ENCODE measurements at places on chromosomes 1 and 21. TPM values are rescaled to one million over a fixed set of nuclear protein-coding genes. Genes with fewer than 3 reads are reported as not detected.

GRCh38 chr1:209988706-209989105, 50.7 kb downstream of the SYT14 start:
- no peaks in the 10 kb centered on the region for H3K27me3 ChIP-seq
- no peaks in the 10 kb centered on the region for H3K36me3 ChIP-seq
- no peak for DNase-seq
- no peaks in the 10 kb centered on the region for H3K4me1 ChIP-seq
- no peak overlapping the region for H3K27ac ChIP-seq

- no peak overlapping the region for H3K27ac ChIP-seq
- H3K4me3 ChIP-seq = no peak overlapping the region
- H3K27me3 ChIP-seq = no peaks in the 10 kb centered on the region
- DNase-seq = no peak
- H3K4me1 ChIP-seq = no peaks in the 10 kb centered on the region
Measured at GRCh38 chr1:245094954-245095353, 59.8 kb upstream of the KIF26B start.

GRCh38 chr1:156413391-156414246, 44.6 kb downstream of the RHBG start:
- no peaks in the 10 kb centered on the region for H3K36me3 ChIP-seq
- no peaks in the 10 kb centered on the region for H3K27me3 ChIP-seq
- H3K27ac ChIP-seq = no peak overlapping the region
- no peak for DNase-seq
- H3K4me3 ChIP-seq = no peak overlapping the region
- H3K4me1 ChIP-seq = no peaks in the 10 kb centered on the region

DNA sequence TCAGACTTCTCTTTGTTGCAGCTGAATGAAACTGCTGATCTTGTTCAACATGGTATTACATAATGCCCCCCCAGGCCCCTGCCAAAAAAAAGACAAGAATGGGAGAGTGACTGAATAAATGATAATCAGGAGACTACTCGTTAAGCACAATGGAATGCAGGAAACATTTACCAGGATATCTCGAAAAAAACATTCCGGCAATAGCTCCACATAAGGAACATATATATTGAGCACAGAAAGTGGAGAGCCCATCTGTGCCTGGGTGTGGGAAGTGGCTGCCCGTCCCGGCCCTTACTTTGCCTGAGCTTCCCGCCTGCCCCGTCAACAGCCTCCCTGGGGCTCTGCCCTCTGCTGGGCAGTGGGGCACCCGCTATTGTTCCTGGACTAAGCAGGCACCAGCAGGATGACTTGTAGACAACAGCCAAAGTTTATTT, 13.3 kb downstream of the TRIM11 start:
- H3K4me3 ChIP-seq = no peak overlapping the region
- no peaks in the 10 kb centered on the region for H3K4me1 ChIP-seq
- no peak overlapping the region for H3K27ac ChIP-seq
- H3K27me3 ChIP-seq = no peaks in the 10 kb centered on the region
- no peak for DNase-seq

DNA sequence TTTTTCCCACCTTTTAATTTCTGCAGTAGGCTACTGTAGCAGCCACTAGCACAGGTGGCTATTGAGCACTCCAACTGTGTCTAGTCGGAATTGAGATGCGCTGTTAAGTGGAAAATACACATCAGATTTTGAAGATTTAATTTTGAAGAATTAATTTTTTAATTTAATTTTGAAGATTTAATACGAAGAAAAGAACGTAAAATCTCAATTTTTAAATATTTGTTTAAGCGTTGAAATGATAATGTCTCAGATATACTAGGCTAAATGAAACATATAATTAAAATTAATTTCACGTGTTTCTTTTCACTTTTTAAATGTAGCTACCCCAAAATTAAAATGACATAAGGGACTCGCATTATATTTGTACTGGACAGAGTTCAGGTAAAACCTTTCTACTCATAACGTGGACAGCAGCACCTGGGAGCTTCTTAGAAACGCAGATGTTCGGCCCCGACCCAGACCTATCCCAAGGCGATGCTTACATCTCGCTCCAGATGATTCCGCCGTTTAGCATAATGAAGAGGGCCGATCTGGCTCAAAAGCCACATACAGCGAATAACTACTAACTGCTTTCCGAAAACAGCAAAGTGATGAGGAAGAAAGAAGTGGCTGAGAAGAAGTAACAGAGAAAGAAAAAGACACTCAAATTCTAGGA, 717 bp downstream of the CRYZL1 start:
- no peak for DNase-seq
- H3K36me3 ChIP-seq = no peaks in the 10 kb centered on the region
- no peaks in the 10 kb centered on the region for H3K4me1 ChIP-seq

DNA sequence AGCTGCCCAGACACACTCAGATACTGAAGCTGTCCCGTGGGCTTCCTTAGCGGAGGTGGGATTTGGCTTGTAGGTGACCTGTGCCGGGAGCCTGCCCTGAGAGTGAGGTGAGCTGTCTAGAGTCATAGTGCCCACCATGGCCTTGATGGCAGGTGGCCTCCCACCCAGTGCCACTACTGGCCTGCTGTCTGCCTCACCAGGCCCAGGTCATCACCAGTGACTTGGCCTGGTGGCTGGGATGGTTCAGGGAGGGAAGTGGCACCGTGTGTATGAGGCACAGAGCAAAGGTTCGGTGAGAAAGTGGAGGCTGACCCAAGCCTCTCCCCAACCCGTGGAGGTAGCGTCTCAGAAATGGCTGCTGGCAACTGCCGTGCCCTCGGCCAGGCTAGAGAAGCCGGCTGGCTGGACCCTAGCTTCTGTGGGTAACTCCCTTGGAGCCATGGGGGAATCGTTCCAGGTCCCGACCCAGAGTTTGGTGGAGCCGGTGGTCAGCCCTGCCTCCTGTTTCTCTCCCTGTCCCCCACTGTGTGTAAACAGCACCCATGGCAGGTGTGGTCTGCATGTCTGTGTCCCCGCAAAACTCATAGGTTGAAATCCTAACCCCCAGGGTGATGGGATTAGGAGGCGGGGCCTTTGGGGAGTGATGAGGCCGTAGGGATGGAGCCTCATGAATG, 155.4 kb upstream of the C1orf174 start:
- DNase-seq = no peak
- no peaks in the 10 kb centered on the region for H3K36me3 ChIP-seq
- no peak overlapping the region for H3K27ac ChIP-seq
- H3K4me3 ChIP-seq = no peak overlapping the region
- no peaks in the 10 kb centered on the region for H3K4me1 ChIP-seq

DNA sequence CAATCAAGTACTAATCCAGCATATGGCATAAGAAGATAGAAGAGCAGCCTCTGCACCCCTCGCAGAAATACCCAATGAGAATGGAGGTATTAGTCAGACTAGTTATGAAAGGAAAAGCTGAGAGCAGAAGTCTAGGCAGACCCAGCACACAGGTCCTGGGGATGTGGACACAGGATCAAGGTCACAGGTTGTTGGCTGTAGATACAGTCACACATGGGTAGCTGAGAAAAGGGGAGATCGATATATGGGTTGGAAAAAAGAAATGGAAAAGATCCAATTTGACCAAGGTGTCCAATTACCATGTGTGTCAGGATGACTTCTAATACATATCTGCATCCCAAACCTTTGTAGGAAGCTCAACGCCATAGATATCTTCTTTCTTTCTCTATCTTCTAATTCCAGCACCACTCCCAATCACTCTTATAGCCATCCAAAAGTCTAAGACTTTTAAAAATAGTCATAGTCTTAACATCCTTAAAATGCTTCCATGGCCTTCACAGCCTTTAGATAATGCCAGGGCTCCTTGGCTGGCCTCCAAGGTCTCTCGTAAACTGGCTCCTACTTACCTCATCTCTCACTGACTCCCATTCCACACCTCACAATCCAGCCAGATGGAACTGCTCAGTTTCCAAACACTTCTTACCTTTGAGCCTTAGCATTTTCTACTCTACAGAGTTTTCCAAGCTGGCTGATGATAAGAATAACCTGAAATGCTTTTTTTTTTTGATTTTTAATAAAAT, 8.3 kb upstream of the ZC3H11B start:
- DNase-seq = no peak
- H3K4me1 ChIP-seq = no peaks in the 10 kb centered on the region
- no peaks in the 10 kb centered on the region for H3K36me3 ChIP-seq
- no peak overlapping the region for H3K4me3 ChIP-seq
- H3K27me3 ChIP-seq = peaks cover 6% of the 10 kb centered on the region

DNA sequence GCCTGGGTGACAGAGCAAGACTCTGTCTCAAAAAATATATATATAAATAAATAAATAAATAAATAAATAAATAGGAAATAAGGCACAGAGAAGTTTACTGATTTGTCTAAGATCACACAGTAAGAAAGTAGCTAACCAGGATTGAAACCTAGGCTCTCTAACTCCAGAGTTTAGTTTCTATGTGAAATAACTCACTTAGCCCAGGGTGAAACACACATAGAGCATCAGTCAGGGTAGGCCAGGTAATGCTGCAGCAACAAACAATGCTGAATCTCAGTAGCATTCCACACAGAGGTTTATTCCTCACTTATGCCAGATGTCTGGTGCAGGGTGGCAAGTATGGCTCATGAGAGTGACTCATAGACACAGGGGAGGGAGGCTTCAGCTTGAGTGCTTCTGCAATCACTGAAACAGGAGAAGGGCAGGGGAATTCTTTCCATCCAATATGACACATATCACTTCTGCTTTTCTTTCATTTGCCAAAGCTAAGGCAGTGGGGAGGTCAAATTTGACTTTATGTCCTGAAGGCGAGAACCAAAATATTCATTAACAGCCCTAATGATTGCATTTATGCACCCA, 37.1 kb upstream of the KANK4 start:
- H3K36me3 ChIP-seq = no peaks in the 10 kb centered on the region
- peak; percentile 9 for DNase-seq
- no peaks in the 10 kb centered on the region for H3K27me3 ChIP-seq
- no peak overlapping the region for H3K27ac ChIP-seq

- H3K27me3 ChIP-seq = peaks cover 6% of the 10 kb centered on the region
- no peak within 1 kb of the TSS for H3K4me3 ChIP-seq
- no peaks in the 10 kb centered on the region for H3K36me3 ChIP-seq
- DNase-seq = no peak
Measured at GRCh38 chr1:159945483-159946241, at the start of gene IGSF9. Gene IGSF9, minus strand, starts transcription at chr1:159945613. Its CDS starts 2,159 bp downstream, at chr1:159943454.

DNA sequence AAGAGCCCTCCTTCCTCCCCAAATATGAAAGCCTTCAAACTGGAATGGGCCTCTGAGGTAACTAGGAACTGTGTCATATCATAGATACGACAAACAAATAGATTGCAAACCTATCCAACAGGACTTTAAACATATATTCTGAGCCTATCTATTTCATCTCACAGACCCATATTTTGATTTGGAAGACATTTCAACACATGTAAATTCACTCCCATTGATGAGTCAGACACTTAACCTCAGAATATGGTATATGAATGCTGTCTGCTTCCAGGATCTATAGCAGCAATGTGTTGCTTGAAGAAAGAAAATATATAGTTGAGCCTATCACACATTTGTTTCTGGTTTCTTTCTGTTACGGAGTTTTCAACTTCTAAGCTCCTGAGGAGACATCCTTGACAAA, 221.9 kb upstream of the SAMSN1 start:
- DNase-seq = no peak
- no peaks in the 10 kb centered on the region for H3K36me3 ChIP-seq
- no peaks in the 10 kb centered on the region for H3K27me3 ChIP-seq
- no peak overlapping the region for H3K27ac ChIP-seq
- peaks cover 10% of the 10 kb centered on the region for H3K4me1 ChIP-seq

DNA sequence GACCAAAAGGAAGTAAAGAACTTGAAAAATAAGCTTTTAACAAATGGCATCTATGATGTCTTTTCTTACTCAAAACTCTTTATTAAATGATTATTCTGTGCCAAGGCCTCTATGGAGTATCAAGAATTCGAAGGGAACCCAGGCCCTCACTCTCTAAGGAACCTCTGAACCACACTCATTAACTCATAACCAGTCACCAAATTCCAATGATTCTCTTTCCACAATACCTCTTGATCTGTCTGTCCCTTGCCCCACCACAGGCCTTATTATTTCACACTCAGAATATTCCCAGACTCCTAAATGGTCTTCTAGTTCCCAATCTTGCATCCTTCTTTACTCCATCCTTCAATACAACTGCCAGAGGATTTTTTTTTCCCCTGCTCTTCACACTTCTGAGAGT, 37.0 kb downstream of the PCSK9 start:
- peaks cover 15% of the 10 kb centered on the region for H3K36me3 ChIP-seq
- no peaks in the 10 kb centered on the region for H3K27me3 ChIP-seq
- H3K4me1 ChIP-seq = no peaks in the 10 kb centered on the region
- no peak overlapping the region for H3K4me3 ChIP-seq
- no peak overlapping the region for H3K27ac ChIP-seq
- no peak for DNase-seq

- H3K4me3 ChIP-seq = no peak overlapping the region
- no peaks in the 10 kb centered on the region for H3K36me3 ChIP-seq
- peak; percentile 26 for DNase-seq
- no peaks in the 10 kb centered on the region for H3K27me3 ChIP-seq
- peaks cover 17% of the 10 kb centered on the region for H3K4me1 ChIP-seq
Measured at GRCh38 chr1:84152649-84153056, 8.6 kb downstream of the PRKACB start.

- H3K36me3 ChIP-seq = no peaks in the 10 kb centered on the region
- H3K27ac ChIP-seq = no peak overlapping the region
- no peaks in the 10 kb centered on the region for H3K27me3 ChIP-seq
- no peak overlapping the region for H3K4me3 ChIP-seq
- DNase-seq = no peak
- no peaks in the 10 kb centered on the region for H3K4me1 ChIP-seq
Measured at GRCh38 chr1:168673974-168674683, 54.9 kb downstream of the DPT start.

DNA sequence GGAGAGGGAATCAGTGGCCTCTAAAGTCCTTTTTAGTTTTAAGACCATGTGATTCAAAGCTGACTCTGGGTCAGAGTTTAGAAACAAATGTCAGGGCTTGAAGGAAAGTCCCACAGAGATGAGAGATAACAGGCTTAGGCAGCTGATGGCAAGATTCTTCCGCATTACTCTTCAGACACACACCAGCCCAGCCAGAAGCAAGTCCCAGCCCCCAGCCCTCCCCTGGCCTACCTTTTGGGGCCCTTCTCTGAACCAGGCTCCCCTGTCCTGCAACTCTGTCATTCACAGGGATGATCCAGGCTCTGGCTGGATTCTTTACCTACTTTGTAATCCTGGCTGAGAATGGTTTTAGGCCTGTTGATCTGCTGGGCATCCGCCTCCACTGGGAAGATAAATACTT, 13.1 kb upstream of the CASQ1 start:
- H3K4me3 ChIP-seq = no peak overlapping the region
- H3K4me1 ChIP-seq = no peaks in the 10 kb centered on the region
- no peak for DNase-seq
- no peak overlapping the region for H3K27ac ChIP-seq
- no peaks in the 10 kb centered on the region for H3K36me3 ChIP-seq

GRCh38 chr1:94873520-94874351, 53.2 kb downstream of the CNN3 start:
- DNase-seq = no peak
- no peaks in the 10 kb centered on the region for H3K27me3 ChIP-seq
- H3K36me3 ChIP-seq = no peaks in the 10 kb centered on the region

GRCh38 chr1:47713333-47713953, 275.6 kb downstream of the FOXD2 start:
- no peak for DNase-seq
- H3K4me1 ChIP-seq = no peaks in the 10 kb centered on the region
- no peaks in the 10 kb centered on the region for H3K36me3 ChIP-seq
- H3K4me3 ChIP-seq = no peak overlapping the region
- no peak overlapping the region for H3K27ac ChIP-seq

The SUMO3 gene
- polyA plus RNA-seq = 171 TPM

The NUP210L gene
- polyA plus RNA-seq = not detected

The BSND gene
- not detected for polyA plus RNA-seq

The ADCY10 gene
- polyA plus RNA-seq = not detected

The TTC22 gene
- polyA plus RNA-seq = 1.5 TPM

The OR14K1 gene
- polyA plus RNA-seq = not detected

The STYXL2 gene
- not detected for polyA plus RNA-seq

The TXNDC12 gene
- polyA plus RNA-seq = 41.7 TPM

The ASTN1 gene
- polyA plus RNA-seq = not detected

The DIRAS3 gene
- polyA plus RNA-seq = not detected

The COL24A1 gene
- polyA plus RNA-seq = 1.8 TPM

All from GM12878 (cell line).